ENCODE measurements at places on chromosomes 6 and 20.

DNA sequence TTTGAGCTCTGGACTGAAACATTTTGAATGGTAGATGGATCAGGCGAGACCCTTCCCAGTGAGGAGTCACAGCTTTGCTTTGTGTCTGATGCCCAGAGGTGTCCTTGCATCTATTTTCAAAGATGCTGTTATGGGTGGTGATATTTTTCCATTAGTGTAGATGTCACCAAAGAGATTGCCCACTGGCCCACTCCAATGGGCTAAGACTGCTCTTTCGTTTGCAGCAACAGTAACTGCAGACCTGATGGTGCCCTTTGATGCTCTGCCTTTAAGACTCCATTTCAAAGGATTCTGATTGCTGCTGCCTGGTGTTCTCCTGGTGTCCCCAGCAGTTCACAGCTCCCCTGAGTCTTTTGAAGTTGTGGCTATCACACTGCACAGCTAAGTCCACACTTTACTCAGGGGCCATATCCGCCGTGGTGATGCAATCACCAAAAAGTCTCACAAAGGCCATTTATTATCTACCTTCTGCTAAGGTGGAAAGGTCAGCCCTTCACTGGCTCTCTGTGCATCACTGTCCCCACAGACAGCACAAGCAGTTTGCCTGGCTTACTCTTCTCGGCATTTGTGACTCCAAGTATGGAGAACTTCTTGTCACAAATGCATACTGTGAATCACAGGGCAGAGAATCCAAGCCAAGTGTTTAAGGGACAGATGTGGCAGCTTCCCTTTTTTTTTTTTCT lies 56.4 kb downstream of the NOX3 start:
- DNase-seq = no peak

DNA sequence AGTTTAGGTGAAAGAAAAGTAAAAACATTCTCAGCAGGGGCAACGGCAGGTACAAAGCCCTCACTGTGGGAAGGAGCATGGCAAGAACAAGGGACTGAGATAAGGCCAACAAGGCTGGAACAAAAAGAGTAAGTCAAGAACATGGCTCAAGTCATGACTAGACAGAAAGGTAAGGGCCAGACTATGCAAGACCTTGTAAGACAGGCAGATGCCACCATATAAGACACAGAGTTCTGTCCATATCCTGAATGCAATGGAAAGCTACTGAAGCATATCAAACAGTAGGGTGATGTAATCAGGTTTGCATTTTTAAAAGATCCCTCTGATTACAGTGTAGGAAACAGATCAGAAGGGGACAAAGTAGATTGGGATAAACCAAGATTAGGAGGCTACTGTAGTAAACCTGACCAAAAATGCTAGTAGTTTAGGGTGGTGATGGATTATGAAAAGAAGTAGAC lies 5.5 kb downstream of the REV3L start:
- no peak for DNase-seq

DNA sequence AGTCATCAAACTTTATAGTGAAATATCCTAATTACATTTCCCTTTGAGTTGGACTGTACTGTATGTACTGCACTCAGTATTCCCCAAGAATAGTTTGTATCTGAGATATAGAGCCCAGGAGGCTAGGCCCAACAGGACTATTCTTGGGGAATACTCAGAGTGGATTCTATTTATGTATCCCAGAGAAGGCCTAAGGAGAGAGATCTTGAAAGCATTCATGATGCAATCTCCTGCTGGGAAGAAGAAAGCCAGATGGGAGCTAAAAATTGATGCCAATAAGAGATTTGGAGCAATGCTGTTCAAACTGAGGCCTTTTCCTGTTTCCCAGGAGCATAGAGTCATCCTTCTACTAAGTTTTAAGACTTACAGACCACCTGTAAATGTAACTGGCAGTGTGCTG lies 452.1 kb upstream of the PLCB4 start:
- no peak for DNase-seq

- no peak for DNase-seq
These were observed 17.5 kb downstream of the TMEM244 start for GRCh38 chr6:129843573-129843972.

DNA sequence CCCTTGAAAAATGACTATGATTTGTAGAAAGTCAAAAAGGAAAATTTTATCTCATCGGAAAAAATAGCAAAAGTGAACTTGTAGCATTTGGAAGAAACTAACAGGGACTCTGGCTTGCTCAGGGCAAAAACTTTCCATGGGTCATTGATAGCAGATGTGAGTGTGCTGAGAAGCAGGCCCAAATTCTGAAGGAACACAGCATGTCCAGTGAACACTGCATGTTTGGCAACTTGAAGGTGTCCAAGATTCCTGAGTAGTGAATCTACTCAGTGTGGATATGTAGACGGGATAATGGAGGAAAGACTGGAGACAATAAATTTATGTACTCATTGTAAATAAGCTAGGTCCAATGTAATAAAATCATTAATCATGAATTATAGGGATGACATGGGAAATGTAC lies 8.2 kb downstream of the SLC17A2 start:
- no peak for DNase-seq

- DNase-seq = no peak
These were observed 59.9 kb upstream of the TINAG start for GRCh38 chr6:54248319-54248718.

- DNase-seq = no peak
These were observed 102.6 kb downstream of the PLG start for GRCh38 chr6:160804639-160805038.

- no peak for DNase-seq
These were observed 34.3 kb upstream of the MCUR1 start for GRCh38 chr6:13848522-13849150.

GRCh38 chr20:6496874-6497273 lies 270.6 kb upstream of the BMP2 start:
- no peak for DNase-seq

- no peak for DNase-seq
These were observed 21.9 kb downstream of the TBXT start for GRCh38 chr6:166145751-166146150.
